Cardiac fibroblast (primary cell): ENCODE measurements at places on chromosomes 6 and 20.

GRCh38 chr20:35597186-35597585 is 18.4 kb upstream of the SPAG4 start:
- no peak for DNase-seq

- DNase-seq, result no peak
Measured at GRCh38 chr20:11305406-11305805, 612.3 kb upstream of the BTBD3 start.

DNA sequence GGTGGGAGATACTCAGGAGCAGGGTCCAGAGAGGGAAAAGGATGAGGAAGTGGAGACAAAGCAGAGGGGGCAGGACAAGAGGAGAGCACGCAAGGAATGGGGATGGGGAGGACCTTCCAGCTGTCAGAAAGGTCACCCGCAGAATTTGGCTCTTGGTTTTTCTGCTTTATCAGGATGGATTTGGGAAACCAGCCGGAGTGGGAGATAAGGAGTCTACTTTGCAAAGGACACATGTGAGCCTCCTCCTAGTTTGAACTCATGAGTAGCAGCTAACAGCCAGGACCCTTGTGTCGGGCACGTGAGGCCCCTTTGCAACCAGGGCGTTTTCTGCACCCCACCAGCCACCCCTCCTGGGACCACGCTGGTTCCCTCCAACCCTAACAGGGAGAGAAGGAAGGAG is 7.6 kb upstream of the MICA start:
- no peak for DNase-seq

- peak; percentile 52 for DNase-seq
Measured at GRCh38 chr20:2507875-2508630, 662 bp downstream of the ZNF343 start.

GRCh38 chr20:9517297-9518162 is 3.1 kb downstream of the LAMP5 start:
- DNase-seq, result no peak

- no peak for DNase-seq
Measured at GRCh38 chr20:14445902-14446301, 108.5 kb upstream of the FLRT3 start.

GRCh38 chr20:19620446-19620845 is 137.6 kb upstream of the RIN2 start:
- DNase-seq, result no peak
